CD4-positive, alpha-beta T cell (primary cell): ENCODE measurements at places on chromosomes 16 and 17. TPM values are rescaled to one million over a fixed set of nuclear protein-coding genes. Genes with fewer than 3 reads are reported as not detected.

- no peaks in the 10 kb centered on the region for H3K27me3 ChIP-seq
- H3K36me3 ChIP-seq, result no peaks in the 10 kb centered on the region
- H3K27ac ChIP-seq, result peak overlapping the region; percentile 16
- peak overlapping the region; percentile 34 for H3K4me3 ChIP-seq
These were observed 567 bp upstream of the GCSH start for GRCh38 chr16:81096715-81097208.

GRCh38 chr17:51555153-51555552, 294.8 kb downstream of the UTP18 start:
- H3K4me3 ChIP-seq, result no peak overlapping the region
- H3K27me3 ChIP-seq, result peaks cover 8% of the 10 kb centered on the region

Gene ALOX15B
- not detected for total RNA-seq

Gene CAPN15
- total RNA-seq, result 36.9 TPM

Gene ATF7IP2
- total RNA-seq, result 86.9 TPM
